ENCODE measurements at places on chromosomes 3 and 15.
A peak's percentile ranks its signal among the peaks of the same experiment; 100 is the strongest.

DNA sequence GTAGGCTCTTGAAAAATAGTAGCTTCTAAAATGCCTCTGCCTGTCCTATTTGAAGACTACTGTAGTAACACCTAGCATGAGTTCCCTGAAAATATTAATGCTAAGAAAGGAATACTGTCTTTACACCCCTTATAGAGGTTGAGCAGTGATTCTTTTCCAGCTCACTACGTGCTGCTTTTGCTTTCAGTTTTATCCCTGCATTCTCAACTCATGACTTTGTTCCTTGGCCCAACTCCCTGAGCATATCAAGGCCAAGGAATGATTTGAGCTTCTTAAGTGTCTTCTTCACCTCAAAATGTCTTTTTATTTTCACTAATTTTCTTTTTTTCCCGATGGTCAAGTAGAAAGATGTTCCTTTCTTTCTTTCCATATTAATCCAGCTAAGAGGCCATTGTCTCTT, 16.5 kb upstream of the P2RY13 start:
- DNase-seq = no peak

DNA sequence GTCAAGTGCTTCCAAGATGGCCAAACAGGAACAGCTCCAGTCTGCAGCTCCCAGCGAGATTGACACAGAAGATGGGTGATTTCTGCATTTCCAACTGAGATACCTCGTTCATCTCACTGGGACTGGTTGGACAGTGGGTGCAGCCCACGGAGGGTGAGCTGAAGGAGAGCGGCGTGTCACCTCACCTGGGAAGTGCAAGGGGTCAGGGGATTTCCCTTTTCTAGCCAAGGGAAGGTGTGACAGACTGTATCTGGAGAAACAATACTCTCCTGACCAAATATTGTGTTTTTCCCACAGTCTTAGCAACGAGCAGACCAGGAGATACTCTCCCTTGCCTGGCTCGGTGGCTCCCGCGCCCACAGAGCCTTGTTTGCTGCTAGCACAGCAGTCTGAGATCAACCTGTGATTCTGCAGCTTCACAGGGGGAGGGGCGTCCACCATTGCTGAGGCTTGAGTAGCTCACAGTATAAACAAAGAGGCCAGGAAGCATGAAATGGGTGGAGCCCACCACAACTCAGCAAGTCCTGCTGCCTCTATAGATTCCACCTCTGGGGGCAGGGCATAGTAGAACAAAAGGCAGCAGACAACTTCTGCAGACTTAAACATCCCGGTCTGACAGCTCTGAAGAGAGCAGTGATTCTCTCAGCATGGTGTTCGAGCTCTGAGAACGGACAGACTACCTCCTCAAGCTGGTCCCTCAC, 293.5 kb upstream of the SUCLG2 start:
- DNase-seq = peak; percentile 69

DNA sequence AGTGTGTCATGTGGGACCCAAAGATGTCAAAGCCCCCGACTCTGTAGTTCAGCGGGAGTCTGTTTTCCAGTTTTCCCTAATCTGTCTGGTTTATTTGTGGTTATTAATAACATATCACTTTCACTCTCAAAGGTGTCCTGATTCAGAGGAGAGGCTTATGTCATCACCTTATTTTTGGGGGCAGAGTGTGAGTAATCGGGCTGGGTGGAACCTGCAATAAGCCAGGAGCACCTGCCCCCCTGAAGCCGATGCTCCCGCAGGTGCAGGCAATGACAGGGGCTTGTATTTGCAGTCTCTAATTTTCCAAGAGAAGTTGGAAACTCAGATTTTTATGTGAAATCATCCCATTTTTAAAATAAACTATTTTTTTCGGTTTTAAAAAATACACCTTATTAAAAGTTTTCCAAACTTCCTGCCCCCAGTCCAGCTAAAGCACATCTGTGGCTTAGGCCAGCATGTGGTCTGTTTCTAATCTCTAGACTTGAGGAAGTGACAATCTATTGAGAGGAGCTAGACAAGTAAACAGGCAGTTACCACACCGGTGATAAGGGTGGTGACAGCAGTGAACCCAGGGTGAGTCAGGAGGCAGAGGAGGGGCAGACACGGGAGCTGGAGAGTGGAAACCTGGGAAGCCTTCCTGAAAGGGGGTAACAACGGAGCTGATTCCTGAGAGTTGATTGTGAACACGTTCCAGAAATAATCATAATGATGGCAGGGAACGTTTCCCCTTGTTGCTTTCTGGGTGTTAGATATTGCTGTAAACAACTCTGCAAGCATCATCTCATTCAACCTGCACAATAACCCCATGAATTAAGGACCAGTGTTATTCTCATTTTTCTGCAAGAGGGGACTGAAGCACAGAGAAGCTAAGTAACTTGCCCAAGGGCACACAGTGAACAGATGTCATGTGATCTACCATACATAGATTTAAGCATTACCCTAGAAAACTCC, 37.2 kb downstream of the BHLHE40 start:
- DNase-seq = peak; percentile 71

DNA sequence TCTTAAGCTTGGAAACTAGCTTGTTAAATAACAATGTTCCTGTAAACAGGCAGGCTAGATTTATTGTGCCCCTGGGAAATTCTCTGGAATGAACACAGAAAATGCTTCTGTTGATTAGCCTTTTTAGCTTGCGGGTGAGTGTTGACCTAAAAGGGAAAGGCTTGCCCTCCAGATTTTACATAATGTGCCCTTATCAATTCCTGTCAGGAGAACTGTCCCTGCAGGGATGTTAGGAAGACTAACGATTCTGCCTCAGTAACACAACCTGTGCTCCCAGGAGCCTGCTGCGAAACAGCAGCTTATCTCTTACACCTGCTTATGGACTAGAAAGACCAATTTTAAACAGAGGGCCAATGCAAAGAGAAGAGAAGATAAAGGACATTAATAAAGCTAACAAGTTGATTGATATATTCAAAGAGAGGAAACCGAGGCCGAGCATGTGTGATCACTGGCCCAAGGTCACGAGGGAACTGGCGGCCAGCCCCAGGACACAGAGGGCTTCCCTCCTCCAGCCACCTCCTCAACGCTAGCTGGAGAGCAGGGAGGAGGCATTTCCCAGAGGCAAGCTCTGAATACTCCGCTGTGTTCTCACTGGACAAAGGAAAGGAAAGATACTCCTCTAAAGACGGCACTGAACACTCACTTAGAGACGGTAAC, 48.4 kb upstream of the TJP1 start:
- no peak for DNase-seq

DNA sequence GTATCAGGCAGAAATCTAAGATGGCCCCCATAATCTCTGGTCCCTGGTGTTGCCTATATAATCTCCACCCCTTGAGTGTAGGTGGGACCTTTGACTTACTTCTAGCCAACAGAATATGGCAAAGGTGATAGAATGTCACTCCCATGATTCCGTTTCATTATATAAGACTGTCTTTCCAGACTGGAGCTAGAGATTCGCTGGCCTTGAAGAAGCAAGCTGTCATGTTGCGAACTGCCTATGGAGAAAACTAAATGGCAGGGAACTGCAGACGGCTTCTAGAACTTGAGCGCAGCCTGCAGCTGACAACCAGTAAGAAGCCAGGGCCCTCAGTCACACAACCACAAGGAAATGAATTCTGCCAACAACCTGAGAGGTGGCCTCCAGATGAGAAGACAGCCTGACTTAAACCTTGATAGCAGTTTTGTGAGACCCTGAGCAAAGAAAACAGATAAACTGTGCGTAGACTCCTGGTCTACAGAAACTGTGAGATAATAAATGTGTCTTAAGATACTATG, 2.2 kb upstream of the KPNA1 start:
- no peak for DNase-seq

Data from CD4-positive, alpha-beta T cell treated with Interleukin-15 for 1 hour (primary cell).